ENCODE measurements at places on chromosomes 16 and 17.

GRCh38 chr17:75152922-75153779 is 1.2 kb downstream of the JPT1 start:
- peaks cover 44% of the 10 kb centered on the region for H3K4me1 ChIP-seq
- DNase-seq = peak; percentile 45
- H3K27me3 ChIP-seq = no peaks in the 10 kb centered on the region
- peak overlapping the region; percentile 92 for H3K27ac ChIP-seq
- peak overlapping the region; percentile 96 for H3K4me3 ChIP-seq

GRCh38 chr17:65633988-65634387 is 72.5 kb upstream of the AXIN2 start:
- no peak for DNase-seq
- H3K4me3 ChIP-seq = no peak overlapping the region
- H3K4me1 ChIP-seq = no peaks in the 10 kb centered on the region
- no peaks in the 10 kb centered on the region for H3K36me3 ChIP-seq
- no peak overlapping the region for H3K27ac ChIP-seq
- peaks cover 4% of the 10 kb centered on the region for H3K27me3 ChIP-seq

DNA sequence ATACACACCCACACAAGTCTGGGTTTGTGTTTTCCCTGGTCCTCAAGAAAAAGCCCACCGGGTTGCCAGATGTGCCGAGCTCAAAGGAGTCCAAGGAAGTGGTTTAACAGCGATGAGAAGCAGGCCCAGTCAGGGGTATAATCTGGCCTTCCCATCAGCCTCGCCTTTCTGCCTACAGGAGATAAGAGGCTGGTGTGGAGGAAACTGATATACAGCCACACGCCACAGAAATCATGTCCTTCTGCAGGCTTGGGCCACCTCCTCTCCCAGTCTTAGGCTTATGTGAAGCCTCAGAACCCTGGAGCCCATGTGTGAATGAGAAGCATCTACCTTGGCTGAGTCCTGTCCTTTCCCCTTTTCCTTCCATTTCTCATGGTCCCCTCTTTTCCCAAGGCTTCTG is 43.6 kb upstream of the MMP2 start:
- H3K4me1 ChIP-seq = no peaks in the 10 kb centered on the region
- H3K27ac ChIP-seq = no peak overlapping the region
- no peaks in the 10 kb centered on the region for H3K36me3 ChIP-seq
- DNase-seq = no peak

DNA sequence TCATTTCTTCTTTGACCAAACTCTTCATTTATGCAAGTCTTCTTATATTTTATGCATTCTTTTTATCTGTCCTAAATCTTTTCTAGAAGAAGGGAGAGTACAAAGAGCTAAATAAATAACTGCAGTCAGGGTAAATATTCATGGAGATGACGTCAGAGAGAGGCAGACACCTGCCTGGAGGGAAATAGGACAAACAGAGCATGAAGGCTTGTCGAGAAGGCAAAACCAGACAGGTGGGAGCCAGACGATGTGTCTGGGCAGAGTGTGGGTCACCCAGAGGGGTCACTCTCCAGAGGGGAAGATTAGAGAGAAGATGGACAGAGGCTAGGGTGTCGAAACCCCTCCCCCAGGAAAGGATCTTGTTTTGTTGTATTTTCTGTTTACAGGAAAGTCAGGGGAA is 78.3 kb upstream of the RPL38 start:
- H3K4me1 ChIP-seq = no peaks in the 10 kb centered on the region
- H3K27me3 ChIP-seq = peaks cover 3% of the 10 kb centered on the region
- H3K36me3 ChIP-seq = no peaks in the 10 kb centered on the region
- H3K27ac ChIP-seq = no peak overlapping the region
- no peak overlapping the region for H3K4me3 ChIP-seq

DNA sequence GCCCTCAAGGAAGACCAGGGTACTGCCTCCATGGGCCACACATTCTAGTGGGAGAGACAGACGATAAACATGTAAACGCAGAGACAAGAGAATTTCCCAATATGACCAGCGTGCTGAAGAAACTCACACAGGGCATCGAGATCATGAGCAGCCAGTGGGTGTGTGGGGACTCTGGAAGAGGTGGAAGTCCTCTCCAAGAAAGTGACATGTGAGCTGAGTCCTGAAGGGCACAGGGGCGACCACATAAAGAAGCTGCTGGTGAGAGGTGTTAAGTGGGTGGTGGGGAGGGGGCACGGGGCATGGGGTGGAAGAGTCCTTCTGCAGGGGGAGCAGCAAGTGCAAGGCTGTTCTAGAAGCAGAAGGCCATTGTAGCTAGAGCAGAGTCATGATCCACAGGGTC is 21.0 kb upstream of the RAP1GAP2 start:
- no peak overlapping the region for H3K27ac ChIP-seq
- H3K27me3 ChIP-seq = peaks cover 44% of the 10 kb centered on the region
- no peak overlapping the region for H3K4me3 ChIP-seq
- DNase-seq = no peak
- H3K36me3 ChIP-seq = no peaks in the 10 kb centered on the region

- H3K4me3 ChIP-seq = peak overlapping the region; percentile 94
- H3K36me3 ChIP-seq = peaks cover 3% of the 10 kb centered on the region
- H3K27me3 ChIP-seq = no peaks in the 10 kb centered on the region
- DNase-seq = no peak
- H3K27ac ChIP-seq = peak overlapping the region; percentile 76
- H3K4me1 ChIP-seq = peaks cover 66% of the 10 kb centered on the region
Measured at GRCh38 chr17:27457731-27458523, 1.7 kb downstream of the KSR1 start.

DNA sequence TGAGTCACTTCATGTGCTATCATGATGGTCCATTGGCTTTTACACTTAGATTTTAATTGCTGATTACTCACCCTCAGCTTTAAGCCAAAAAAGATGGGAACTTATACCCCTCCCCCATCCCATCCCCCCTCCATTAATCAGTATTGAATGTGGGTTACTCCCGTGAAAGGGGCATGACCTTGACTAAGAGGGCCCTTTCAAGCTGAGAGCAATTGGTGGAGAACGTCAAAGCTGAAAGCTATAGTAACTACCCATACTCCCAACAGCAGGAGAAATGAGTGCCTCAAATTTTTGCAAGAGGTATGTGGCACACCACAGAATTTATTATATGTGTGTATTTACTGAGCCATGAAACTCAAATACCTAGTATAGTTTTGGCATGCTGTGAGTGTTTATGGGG is 99.7 kb upstream of the CDH8 start:
- no peak overlapping the region for H3K27ac ChIP-seq
- H3K27me3 ChIP-seq = no peaks in the 10 kb centered on the region
- no peak for DNase-seq
- no peaks in the 10 kb centered on the region for H3K4me1 ChIP-seq
- H3K36me3 ChIP-seq = no peaks in the 10 kb centered on the region

GRCh38 chr16:19710191-19710908 is 7.7 kb downstream of the KNOP1 start:
- H3K36me3 ChIP-seq = peaks cover 39% of the 10 kb centered on the region
- H3K4me3 ChIP-seq = no peak overlapping the region
- no peaks in the 10 kb centered on the region for H3K27me3 ChIP-seq
- no peak overlapping the region for H3K27ac ChIP-seq

DNA sequence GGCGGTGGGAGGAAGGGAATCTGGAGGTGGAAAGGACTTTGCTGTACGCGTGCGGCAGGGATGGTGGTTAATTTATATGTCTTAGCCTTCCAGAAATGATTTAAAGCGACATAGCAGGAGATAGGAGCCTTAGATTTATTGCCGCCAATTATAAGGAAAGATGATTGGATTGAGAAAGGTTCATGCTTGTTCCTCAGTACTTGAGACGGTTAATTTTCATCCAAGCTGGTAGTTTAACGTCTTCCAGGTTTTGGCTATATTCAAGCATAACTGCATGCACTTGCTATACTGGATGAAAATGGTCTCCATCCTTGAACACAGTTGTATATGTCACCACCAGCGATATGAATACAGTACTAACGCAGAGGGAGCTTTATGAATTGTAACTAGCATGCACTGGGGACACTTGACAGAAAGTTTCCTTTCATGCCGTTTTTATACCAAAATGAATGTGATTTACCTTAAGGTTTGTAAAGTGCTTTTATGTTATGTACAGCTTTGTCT is 610 bp upstream of the PEX12 start:
- peak overlapping the region; percentile 93 for H3K4me3 ChIP-seq
- H3K27ac ChIP-seq = peak overlapping the region; percentile 96
- peaks cover 15% of the 10 kb centered on the region for H3K36me3 ChIP-seq
- H3K27me3 ChIP-seq = peaks cover 4% of the 10 kb centered on the region

DNA sequence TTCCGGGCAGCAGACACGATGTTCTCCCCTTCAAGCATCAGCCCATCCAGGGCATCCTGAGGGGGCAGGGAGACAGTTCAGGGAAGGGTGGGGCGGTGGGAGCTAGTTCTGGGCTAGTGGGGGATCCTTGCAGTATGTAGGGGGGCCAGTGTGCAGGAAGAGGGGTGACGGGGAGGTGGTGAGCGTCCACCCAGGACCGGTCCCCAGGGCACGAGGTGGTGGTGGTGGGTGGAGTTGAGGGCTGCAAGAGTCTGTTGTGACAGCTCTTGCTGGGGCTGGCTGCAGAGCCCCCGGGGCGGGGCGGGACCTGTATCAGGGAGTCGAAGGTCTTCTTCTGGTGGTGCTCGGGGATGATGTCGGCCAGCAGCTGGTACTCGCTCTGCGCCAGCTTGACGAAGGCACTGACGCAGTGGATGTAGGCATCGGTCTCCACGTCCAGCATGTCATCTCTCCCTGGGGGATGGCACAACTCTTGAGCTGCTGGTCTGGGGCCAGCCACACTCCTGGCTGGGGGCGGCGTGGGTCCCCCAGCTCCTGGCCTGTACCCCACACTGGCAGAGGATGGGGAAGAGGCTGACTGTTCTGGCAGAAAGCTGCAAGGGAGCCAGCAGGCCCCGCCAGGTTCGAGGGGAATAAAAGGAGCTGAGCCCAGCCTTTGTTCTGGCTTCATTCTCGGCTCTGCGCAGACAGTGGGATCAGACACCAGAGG is 10.0 kb downstream of the ZACN start:
- no peak for DNase-seq
- no peak overlapping the region for H3K4me3 ChIP-seq
- H3K36me3 ChIP-seq = peaks cover 30% of the 10 kb centered on the region

DNA sequence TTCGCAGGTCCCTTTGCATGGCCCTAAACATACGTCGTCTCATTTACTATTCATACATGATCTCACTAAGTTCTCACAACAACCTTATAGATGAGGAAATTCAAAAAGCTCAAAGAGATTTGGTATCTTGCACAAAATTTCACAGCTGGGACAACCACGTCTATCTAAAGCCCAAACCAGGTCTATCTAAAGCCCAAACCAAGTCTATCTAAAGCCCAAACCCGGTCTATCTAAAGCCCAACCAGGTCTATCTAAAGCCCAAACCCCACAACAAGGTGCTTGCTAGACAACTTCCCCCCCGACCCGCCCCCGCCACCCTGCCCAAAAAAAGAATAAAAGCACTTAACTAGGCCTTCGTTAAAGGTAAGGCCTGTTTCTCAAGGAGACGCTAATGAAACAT is 174.9 kb downstream of the VPS53 start:
- no peaks in the 10 kb centered on the region for H3K27me3 ChIP-seq
- H3K4me3 ChIP-seq = no peak overlapping the region
- DNase-seq = no peak
- no peak overlapping the region for H3K27ac ChIP-seq

GRCh38 chr17:75549246-75550138 is 24.0 kb downstream of the LLGL2 start:
- H3K27ac ChIP-seq = no peak overlapping the region
- no peaks in the 10 kb centered on the region for H3K27me3 ChIP-seq
- DNase-seq = no peak
- no peaks in the 10 kb centered on the region for H3K4me1 ChIP-seq
- no peak overlapping the region for H3K4me3 ChIP-seq

- no peaks in the 10 kb centered on the region for H3K27me3 ChIP-seq
- H3K27ac ChIP-seq = no peak overlapping the region
- no peak for DNase-seq
- H3K4me3 ChIP-seq = no peak overlapping the region
Measured at GRCh38 chr17:63267846-63268245, 178.3 kb downstream of the CYB561 start.

DNA sequence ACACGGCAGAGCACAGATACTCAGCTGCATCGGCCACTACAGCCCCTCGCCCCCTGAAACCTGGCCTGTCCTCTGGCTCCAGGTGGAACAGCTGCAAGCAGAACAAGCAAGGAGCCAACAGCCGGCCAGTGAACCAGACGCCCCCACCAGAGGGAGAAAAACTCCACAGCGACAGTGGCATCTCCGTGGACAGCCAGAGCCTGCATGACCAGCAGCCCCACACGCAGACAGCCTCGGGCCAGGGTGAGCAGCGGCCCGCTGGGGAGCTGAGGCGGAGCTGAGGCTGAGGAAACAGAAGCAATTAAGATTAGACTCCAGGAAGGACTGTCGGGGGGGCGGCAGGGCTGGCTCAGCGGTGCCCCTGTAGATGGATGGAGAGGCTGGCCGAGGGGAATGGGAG is 16.7 kb downstream of the NGFR start:
- H3K27ac ChIP-seq = no peak overlapping the region
- no peaks in the 10 kb centered on the region for H3K36me3 ChIP-seq
- no peak for DNase-seq
- H3K4me3 ChIP-seq = no peak overlapping the region
- H3K4me1 ChIP-seq = peaks cover 7% of the 10 kb centered on the region

GRCh38 chr17:68771867-68772515 is 170.8 kb upstream of the FAM20A start:
- H3K4me3 ChIP-seq = peak overlapping the region; percentile 42
- peaks cover 5% of the 10 kb centered on the region for H3K4me1 ChIP-seq
- peak; percentile 30 for DNase-seq
- no peak overlapping the region for H3K27ac ChIP-seq

- peaks cover 24% of the 10 kb centered on the region for H3K36me3 ChIP-seq
- no peak overlapping the region for H3K27ac ChIP-seq
- no peaks in the 10 kb centered on the region for H3K27me3 ChIP-seq
- no peak for DNase-seq
Measured at GRCh38 chr17:32211671-32212070, 54.0 kb upstream of the RHBDL3 start.

DNA sequence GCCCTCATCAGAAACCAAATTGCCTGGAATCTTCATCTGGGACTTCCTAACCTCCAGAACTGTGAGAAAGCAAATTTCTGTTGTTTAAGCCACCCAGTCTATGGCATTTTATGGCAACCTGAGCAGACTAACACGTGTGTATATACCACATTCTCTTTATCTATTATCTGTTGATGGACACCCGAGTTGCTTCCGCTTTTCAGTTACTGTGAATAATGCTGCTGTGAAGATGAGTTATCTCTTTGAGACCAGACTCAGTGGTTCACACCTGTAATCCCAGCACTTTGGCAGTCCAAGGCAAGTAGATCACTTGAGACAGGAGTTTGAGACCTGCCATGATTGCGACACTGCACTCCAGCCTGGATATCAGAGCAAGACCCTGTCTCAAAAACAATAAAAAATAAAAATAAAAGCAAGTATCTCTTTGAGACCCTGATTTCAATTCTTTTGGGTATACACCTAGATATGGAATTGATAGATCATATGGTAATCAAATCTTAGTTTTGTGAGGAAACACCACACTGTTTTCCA is 27.2 kb upstream of the CNEP1R1 start:
- no peaks in the 10 kb centered on the region for H3K36me3 ChIP-seq
- DNase-seq = no peak
- no peaks in the 10 kb centered on the region for H3K4me1 ChIP-seq
- H3K27ac ChIP-seq = no peak overlapping the region
